Activated T-cell treated with anti-CD3 and anti-CD28 coated beads for 4 hours (primary cell): ENCODE measurements at places on chromosomes 2 and 18.

DNA sequence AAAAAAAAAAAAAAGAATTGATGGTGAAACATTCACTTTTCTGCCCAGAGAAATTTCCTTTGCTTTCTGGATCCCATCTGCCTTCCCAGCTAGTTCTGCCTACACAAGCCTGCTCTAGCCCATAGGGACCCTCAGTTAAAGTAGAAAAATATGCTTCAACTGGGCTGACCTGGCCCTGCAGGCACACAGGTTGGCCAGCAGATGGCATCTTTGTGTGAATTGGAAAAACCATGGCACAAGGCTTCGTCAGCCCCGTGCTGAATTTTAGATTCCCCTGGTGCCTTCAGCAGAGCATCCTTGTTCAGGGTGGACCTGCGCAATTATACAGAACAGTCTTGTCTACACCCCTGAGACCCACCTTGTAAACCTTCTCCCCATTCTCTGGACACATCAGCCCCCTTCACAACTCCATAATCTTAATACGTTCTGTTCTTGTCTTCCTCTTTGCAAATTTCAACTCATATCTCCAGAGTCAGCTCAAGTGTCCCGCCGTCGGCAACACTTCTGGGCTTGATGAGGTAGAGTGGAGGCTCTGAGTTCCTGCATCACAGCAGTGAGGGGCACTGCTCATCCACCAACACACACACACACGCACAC, 114.5 kb downstream of the INSIG2 start:
- peak; percentile 47 for DNase-seq

- DNase-seq = no peak
Observed at GRCh38 chr2:60837123-60837522, 44.3 kb upstream of the REL start.

DNA sequence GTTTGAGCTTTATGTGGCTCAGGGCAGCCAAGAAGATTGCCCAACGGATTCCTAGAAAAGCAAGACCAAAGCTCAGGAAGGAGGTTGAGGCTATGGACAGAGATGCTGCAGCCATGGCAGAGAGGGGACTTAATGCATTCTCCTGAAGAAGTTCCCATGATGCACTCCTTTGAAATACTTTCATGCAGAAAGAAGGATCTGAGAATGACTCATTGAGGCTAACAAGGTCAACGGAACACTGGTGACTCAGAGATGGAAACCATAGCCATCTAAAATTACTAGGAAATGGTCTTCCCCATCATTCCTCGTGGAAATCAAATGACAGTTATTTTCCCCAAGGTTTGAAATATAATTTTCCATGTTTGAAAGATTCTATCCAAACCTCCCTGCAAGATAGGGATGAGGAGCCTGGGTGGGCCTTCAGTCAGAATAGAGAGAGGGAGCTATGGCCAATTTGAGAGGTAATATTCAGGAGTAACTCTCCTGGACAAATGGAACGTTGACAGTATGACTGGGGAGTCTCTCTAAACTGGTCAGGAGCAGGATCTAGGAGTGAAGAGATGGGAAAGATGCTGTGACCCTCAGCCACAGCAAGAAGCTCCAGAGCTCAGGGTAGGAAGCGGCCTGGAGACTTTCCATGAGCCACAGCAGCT, 63.0 kb downstream of the REEP1 start:
- no peak for DNase-seq

- DNase-seq = no peak
Observed at GRCh38 chr2:187429989-187430388, 18.1 kb downstream of the CALCRL start.

DNA sequence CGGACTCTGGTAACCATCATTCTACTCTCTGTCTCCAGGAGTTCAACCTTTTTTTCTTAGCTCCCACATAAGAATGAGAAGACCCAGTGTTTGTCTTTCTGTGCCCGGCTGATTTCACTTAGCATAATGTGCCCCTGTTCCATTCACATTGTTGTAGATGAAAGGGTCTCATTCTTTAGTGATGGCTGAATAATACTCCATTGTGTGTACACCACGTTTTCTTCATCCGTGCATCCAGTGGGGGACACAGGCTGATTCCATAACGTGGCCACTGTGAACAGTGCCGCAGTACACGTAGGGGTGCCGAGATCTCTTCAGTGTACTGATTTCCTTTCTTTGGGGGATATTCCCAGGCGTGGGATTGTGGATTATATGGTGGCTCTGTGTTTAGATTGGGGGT, 72.3 kb upstream of the NFATC1 start:
- DNase-seq = no peak

DNA sequence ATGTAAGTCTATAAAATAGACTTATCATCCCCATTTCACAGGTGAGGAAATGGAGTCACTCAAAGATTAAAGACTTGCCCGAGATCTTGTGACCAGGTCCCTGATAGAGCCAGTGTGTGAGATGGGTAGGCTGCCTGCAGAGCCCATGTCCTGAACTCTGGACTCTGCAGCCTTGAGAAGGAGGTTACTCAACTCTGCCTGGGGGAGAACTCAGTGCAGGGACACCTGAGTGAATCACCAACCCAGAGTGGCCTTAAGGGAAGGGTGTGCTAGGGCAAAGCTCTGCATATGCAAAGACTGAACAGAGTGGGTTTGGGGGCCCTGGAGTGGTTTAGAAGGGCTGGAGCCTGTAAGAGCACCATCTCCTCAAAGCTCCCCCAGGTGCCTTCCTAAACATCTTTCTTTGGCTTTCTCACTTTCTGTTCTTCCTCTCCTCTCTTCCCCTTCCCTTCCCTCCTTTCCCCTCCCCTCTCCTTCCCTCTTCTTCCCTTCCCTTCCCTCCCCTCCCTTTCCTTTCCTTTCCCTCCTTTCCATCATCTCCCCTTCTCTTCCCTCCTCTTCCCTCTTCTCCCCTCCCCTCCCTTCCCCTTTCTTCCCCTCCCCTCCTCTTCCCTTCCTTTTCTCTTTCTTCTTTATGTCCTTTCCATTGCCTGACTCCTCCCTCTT, 67.6 kb downstream of the CELF4 start:
- no peak for DNase-seq

DNA sequence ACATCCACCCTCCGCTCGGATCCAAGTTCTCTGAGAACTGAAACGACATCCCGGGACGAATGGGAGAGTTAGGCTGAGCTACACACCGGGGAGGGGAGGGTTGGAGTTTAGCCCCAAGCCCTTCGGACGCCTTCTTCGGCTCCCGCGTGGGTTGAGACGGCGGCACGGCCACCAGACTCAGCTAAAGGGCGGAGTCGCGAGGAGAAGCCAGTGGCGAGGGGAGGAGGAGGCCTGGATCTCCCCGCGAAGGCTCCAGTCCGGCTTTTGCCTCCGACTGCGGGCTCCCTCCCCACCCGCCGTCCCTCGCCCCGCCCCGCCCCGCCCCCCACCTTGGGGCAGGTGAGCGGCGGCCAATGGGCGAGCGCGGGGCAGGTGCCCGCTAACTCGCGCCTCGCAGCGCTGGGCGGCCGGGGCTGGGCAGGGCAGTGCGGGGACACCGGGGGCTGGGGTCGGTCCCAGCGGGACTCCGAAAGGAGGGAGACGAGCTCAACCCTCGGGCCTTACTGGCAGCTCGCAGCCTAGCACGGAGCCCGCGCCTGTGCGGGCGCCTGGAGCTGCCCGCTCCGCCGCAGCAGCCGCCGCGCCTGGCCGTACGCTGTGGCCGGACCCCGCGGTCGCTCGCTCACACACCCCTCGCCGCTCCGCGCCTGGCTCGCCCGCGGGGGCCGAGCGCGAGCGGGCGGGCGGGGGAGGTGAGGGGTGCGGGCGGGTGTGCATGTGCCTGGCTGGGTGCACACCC, at the start of gene EMX1:
Gene EMX1, plus strand, starts transcription at position 382 of the 739 bp plus-strand sequence. Its CDS starts 334 bp downstream, at position 716.
- peak; percentile 36 for DNase-seq

DNA sequence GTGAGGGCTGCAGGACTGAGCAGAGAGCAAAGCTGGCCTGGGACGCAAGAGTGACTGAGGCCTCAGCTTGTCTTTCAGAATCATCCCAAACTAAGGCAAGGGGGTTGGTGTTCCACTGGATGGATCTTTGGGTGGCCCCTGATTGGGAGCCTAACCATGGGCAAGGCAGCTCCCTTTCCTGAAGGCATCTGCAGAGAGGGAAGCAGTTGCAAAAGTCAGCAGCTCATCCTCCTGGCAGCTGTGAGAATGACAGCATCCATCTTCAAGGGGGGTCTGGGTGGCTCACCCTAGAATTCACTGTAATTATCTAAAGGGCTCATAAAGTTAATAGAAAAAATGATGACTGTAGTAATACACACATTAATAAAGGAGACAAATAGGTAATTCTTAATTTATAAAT, 46.5 kb upstream of the RAB31 start:
- no peak for DNase-seq

GRCh38 chr18:23131693-23132319, 3.5 kb upstream of the CABLES1 start:
- DNase-seq = peak; percentile 55

GRCh38 chr2:239822146-239822831, 202.9 kb downstream of the NDUFA10 start:
- no peak for DNase-seq

- no peak for DNase-seq
Observed at GRCh38 chr2:202373490-202373889, 2.6 kb upstream of the BMPR2 start.

GRCh38 chr18:37385846-37386778, 179.5 kb downstream of the CELF4 start:
- DNase-seq = no peak

- DNase-seq = no peak
Observed at GRCh38 chr2:81589406-81589805, 1284.9 kb upstream of the LRRTM1 start.

DNA sequence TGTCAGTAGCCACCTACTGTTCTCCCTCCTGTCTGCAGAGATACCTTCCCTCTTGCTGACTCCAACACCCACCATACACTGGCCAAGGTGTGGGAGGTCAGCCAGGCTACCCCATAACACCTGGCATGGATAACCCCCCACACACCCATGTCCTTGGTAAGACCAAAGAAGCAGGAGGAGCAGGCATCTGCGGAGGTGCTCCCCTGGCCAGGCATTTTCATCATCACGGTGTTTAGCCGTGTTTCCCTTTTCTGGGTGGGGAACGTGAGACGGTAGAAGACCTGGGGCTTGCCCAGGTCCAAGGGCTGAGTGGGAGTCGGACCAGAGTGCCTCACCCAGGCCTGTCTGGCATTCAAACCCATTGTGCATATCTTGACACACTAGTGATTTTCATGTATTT, 150.3 kb downstream of the SMAD7 start:
- DNase-seq = no peak

- no peak for DNase-seq
Observed at GRCh38 chr2:54298514-54298913, 42.5 kb upstream of the TSPYL6 start.

GRCh38 chr2:107062599-107063220, 176.7 kb upstream of the ST6GAL2 start:
- no peak for DNase-seq

GRCh38 chr2:10717628-10718027, 3.8 kb upstream of the ATP6V1C2 start:
- DNase-seq = no peak

- DNase-seq = peak; percentile 67
Observed at GRCh38 chr2:97699765-97700444, 13.5 kb upstream of the ZAP70 start.

DNA sequence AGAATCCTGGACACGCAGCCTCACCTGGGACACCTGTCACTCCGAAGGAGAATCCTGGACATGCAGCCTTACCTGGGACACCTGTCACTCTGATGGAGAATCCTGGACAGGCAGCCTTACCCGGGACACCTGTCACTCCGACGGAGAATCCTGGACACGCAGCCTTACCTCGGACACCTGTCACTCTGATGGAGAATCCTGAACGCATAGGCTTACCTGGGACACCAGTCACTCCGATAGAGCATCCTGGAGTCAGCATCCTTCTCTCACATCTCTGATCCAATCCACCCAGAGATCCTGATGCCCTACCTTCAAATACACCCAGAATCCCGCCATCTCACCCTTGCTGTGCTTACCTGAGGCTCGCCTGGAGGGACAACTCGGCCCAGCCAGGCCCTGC, 154.9 kb downstream of the NDUFA10 start:
- no peak for DNase-seq

DNA sequence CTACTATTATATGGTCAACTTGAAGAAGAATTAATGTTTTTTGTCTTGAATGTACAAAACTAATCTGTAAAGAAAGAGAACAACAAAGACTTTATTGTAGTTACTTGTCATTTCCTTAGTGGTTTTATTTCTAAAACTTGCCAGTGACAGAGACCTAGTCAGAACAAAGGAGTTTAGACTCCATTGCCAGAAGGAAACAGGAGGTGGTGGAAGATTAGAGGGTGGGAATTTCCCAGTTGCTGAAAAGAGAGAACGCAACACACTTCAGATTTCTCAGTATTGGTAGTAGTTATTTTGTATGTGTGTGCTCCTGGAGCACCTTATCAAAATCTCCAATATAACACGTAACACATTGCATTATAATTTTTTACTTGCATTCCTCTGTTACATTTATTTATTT, 81.4 kb downstream of the CDCA7 start:
- DNase-seq = no peak

- DNase-seq = peak; percentile 15
Observed at GRCh38 chr2:231483398-231484329, 19.4 kb upstream of the NCL start.

DNA sequence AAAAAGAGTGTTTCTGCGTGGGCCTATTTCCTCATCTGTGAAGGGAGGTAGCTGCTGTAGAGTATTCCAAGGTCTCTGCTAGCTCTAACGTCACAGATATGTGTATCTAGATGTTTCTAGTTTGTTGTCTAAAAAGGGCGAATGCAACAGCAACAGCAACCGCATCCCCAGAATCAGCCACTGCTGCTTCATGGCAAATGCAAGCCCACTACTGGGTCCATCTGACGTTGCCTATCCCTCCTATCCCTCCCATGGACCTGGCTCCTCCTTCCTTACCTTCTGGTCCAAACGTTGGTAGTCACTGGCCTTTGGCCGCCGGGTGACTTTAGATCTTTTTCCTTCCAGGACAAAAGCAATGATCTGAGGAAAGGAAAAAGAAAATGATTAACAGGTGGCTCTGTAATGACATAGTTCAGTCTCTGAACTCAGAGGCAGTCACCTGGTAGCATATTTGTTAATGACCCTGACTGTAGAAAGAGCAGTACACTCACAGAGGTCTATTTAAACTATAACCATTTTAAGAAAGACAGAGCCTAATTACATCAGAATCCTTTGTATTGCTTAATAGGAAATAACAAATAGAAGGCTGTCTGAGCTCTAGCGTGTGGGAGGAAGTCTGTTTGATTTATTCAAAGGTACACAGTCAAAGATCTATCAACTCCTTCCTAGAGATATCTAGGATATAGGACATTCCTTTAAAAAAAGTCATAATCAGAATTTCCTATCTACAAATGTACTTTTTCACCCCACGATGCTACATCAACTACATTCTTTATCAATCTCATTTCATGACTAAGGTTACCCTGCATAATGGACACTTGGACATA, 2.9 kb downstream of the TGOLN2 start:
- DNase-seq = no peak

- no peak for DNase-seq
Observed at GRCh38 chr2:168135121-168135520, 112.3 kb downstream of the STK39 start.

GRCh38 chr18:4416976-4417375, 38.1 kb downstream of the DLGAP1 start:
- no peak for DNase-seq
